ENCODE measurements at places on chromosomes 11 and 22.

DNA sequence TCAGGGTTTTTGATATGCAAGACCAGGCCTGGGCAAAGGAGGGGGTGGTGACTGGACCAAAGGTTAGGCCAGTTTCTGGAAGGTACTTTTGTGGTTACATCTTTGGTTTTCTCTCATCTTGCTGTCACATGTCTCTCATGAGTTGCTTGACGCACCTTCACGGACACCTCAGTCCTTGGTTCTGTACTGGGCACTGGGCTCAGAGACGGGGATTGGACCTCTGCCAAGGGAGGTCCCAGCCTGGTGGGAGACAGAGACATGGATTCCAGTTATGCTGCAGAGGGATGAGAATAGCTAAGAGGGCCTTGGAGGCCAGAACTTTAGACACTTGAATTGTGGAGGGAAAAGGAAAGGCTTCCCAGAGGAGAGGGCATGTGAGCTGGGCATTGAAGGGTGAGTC lies 1.7 kb downstream of the USP35 start:
- no peak for DNase-seq

GRCh38 chr22:46739094-46739870 lies 1.2 kb upstream of the CERK start:
- no peak for DNase-seq

DNA sequence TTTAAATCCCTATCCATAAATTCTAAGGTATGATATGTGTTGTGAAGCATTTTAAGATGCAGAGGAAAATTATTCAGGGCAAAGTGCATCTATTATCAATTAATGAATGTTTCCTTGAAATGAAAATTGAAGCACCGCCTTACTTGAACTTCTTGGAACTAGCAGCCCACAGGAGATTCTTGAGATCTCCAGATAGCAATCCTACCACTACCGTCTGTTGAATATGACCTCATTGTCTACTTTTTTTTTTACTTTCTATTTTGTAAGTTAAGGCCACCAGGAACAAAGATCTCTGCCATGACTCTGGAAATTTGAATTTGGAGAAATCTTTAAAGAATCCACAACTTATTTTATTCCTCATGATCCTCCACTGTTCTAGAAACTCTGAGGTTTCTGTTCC lies 808.7 kb downstream of the KCNA4 start:
- no peak for DNase-seq

DNA sequence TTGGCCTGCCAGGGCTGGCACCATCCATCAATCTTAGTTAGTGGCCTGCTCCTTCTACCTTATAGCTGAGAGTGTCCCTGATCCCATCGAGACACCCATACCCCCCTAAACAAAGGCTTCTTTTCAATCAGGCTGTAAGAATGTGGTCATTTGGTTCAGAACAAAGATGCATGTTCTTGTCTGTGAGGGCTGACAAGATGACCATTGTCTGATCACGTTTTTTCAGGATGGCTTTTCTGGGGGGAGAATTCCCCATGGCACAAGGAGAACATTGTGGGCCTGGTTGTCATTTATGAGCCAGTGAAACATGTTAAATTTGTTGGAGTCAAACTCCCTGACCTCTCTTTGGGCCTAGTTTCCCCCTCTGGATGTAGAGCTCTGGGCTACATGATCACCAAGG lies 160.4 kb downstream of the INSC start:
- no peak for DNase-seq

- peak; percentile 65 for DNase-seq
These were observed 7.2 kb downstream of the KCNK7 start for GRCh38 chr11:65588199-65589054.

DNA sequence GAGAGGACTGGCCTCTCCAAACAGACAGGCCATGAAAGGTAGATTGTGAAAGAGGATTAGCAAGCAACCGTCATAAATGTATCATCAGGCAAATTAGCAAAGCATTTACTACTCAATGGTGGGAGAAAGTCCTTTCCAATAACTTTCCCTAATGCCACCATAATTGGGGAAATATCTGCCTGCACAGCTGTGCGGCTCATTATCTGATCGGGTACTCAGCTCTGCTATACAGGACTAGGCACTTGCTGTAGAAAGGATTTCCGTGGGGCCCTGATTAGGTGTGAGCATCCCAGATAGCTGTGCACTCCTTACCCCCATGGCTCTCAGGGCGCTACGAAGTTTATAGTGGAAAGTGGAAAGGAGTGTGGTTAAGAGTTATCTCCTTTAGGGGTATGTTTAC lies 309.7 kb upstream of the PLET1 start:
- no peak for DNase-seq

GRCh38 chr22:35307372-35307771 lies 7.7 kb downstream of the TOM1 start:
- no peak for DNase-seq

GRCh38 chr11:20048246-20048645 lies 112.0 kb downstream of the DBX1 start:
- DNase-seq: no peak

DNA sequence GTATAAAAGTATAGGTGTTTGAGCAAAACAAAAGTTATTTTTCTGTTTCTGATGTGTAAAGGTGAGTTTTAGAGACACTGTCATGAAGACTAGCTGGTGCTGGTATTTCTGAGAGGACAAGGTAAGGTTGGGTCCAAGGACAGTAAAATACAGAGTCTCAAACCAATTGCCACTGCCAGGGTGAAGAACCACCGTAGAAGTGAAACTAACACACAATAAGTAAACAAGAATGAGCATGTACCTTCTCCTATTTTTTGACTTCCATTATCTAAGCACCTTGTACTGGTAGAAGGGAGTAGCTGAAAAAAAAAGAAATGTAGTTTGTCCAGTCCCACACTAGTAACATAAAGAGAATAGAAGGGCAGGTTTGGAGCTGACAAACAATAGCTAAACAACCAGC lies 117.3 kb downstream of the TTC28 start:
- no peak for DNase-seq

- DNase-seq: no peak
These were observed 5.1 kb upstream of the OR52R1 start for GRCh38 chr11:4809246-4809645.

DNA sequence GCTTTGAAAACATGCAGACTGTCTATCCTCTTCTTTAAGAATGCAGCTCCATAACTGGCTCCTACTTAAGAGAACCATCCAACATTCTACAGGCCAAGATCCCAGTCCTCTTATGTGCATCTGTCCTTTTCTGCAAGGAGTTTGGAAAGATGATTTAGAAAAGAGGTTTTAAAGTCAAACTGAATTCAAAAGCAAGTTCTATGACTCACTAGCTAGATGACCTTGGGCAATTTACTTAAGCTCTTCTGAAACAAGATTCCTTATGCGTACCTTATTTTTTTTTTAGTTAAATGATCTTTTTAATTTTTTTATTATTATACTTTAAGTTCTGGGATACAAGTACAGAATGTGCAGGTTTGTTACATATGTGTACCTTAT lies 29.2 kb downstream of the GUCY1A2 start:
- peak; percentile 47 for DNase-seq

DNA sequence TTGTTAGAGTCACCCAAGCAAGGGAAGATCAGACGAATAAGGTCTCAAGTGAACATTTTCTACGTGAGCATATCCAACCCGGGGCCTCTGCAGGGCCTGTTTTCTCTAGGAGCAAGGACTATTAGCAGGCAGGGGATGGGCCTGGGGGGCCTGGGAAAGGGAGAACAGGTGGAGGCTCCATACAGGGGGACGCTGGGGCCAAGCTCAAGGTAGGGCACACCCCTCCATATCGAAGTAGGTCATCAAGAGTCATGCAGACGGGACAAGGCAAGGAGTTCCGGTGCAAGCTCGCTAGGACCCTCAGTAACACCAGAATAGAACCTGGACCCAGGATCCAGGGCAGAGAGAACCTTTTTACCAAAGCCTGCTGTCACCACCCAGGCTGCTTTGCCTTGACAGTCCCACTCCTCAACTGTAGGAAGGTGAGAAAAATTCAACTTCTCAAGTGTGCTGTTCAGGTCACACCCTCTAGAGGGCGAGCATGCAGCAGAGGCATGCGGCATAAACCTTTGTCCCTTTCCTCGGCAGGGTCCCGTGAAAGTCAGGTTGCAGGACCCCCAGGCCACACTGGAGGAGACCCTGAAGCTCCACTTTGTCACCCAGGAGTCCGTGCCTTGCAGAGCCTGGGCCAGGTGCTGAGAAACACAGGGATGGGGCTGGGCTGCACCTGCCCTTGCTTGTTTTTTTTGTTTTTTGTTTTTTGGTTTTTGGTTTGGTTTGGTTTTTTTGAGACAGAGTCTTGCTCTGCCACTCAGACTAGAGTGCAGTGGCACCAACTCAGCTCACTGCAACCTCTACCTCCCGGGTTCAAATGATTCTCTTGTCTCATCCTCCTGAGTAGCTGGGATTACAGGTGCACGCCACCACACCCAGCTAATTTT lies 8.6 kb upstream of the APOBEC3B start:
- peak; percentile 55 for DNase-seq

DNA sequence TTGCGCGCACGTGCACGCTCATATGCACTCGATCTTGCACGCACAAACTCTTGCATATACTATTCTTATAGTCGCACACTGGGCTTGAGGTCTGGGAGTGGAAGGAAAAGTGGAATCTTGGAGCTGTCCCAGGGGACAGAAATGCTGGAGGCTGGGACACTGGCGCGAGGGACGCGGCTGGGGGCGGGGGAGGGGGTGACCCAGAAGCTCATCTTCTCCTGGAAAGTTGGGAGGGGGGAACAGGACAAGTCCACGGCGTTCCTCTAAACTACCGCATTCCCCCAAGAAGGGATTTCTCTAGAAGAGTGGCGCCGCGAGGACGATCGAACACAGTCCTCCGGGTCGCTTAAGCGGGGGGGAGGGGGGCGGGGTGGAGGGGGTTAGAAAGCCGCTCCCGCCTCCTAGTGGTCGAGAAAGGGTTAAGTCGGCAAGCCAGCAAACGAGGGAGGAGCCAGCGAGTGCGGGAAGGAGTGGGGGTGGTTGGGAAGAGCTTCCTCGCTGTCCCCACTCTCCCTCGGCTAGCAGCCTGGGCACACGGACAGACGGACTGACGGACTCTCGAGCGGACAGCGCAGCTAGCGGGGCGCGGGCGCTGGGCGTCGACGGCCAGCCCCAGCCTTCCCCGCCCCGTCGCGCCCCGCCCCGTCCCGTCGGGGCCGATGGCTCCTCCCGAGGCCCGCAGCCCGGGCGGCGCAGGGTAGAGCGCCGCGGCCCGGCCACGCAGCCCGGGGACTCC lies at the start of gene RTN4RL2:
RTN4RL2 (plus strand) TSS at position 507 of the 736 bp plus-strand sequence. CDS start 338 bp downstream, outside the sequence.
- DNase-seq: peak; percentile 72

DNA sequence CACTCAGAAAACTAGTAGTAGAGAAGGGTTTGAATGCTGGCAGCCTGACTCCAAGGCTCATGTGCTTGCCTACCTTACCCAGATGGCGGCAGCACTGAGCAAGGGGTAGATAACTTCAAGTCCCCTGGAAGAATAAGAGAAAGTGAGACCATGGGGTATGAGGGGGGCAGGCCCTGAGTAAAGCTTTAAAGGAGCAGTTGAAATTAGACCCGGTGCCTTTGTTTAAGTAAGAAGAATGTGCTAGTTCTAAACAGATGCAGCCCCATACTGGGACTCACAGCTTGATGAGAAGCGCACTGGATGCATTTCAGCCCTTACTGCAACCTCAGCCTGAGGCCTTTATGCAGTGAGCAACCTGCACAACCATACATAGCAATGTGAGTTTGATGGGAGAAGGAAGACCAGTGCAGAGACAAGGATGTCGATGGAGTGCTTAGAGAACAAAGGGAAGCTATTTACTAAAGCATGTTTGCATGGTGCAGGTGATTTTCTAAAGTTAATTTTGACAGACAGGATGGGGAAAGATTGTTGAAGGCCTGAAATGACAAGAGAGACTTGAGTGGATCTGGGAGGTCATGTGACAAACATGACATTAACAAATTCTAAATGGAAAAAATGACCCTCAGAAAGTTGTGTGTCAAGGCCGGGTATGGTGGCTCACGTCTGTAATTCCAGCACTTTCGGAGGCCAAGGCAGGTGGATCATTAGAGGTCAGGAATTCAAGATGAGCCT lies 27.1 kb upstream of the TMA7B start:
- peak; percentile 52 for DNase-seq

DNA sequence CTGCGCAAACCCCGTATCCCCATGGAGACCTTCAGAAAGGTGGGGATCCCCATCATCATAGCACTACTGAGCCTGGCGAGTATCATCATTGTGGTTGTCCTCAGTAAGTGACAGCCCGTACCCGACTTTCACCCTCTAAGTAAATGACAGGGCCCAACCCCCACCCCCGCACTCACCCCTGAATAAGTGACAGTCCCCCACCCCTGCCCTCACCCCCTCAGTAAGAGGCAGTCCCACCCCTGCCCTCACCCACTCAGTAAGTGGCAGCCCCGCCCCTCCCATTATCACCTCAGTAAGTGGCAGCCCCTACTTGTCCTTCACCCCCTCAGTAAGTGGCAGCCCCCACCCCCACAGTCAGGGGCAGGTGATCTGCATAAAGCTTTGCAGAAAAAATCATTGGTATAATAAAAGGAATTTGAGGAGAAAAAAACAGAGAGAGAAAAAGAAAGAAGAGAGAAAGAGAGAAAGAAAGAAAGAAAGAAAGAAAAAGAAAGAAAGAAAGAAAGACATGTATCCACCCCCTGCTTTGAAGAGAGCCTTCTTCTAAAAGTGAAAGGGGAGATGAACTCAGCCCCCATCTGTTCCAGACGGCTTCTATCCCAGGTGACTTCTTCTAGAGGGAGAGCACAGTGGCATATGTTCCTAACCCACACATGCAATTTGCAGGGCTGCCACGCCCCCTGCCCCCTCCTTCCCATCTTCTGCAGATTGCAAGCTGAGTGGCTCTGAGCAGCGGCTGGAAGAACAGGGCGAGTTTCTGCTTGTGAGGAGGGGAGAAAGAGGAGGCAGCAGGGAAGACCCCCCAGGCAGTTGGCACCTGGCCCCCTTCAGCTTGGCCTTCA lies 12.5 kb upstream of the SMIM35 start:
- no peak for DNase-seq

- DNase-seq: no peak
These were observed 10.4 kb upstream of the TSKU start for GRCh38 chr11:76772783-76773106.

- peak; percentile 39 for DNase-seq
These were observed 11.6 kb upstream of the ALKBH3 start for GRCh38 chr11:43868852-43869567.

- no peak for DNase-seq
These were observed 23.7 kb upstream of the BID start for GRCh38 chr22:17797721-17798559.

- peak; percentile 60 for DNase-seq
These were observed 130.4 kb upstream of the TEAD1 start for GRCh38 chr11:12543596-12544415.

DNA sequence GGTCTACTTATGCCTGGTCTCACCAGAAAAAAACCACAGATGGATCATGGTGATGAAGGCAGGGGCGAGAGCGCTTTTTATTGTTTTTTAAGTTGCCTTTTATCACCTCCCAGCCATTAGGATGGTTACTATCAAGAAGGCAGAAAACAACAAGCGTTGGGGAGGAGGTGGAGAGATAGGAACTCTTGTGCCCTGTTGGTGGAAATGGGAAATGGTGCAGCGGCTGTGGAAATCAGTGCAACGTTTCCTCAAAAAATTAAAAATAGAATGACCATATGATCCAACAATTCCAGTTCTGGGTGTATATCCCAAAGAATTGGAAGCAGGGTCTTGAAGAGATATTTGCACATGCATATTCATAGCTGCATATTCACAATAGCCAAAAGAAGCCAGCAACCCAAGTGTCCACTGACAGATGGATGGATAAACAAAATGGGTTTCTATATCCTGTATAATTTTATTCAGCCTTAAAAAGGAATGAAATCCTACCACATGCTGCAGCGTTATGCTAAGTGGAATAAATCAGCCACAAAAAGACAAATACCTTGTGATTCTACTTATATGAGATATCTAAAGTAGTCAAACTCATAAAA lies 20.5 kb upstream of the ACRV1 start:
- DNase-seq: no peak

All from PC-3 (cell line).